Aorta (tissue), 5 donors: ENCODE measurements at places on chromosomes 7 and 10. TPM values are rescaled to one million over a fixed set of nuclear protein-coding genes. Genes with fewer than 3 reads are reported as not detected.

Gene TYW1
- total RNA-seq: 15.9 TPM

Gene AEBP1
- total RNA-seq: 856 TPM

DNA sequence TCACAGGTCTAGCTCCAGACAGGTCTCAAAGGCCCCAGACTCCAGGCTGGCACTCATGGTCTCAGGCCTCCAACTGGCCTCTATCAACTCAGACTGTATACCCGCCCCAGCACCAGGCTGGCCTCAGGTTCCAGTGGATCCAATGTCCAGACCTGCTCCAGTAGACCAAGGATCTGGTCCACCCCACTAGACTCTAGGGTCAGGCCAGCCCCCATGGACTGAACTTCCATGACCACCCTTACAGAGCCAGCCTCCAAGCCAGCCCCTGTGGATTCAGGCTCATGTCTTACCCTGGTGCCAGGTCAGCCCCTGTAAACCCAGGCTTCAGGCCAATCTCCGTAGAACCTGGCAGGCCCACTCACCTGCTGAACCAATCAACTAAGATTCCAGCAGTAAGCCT is 16.8 kb upstream of the GNAT3 start:
- DNase-seq: no peak

- no peak for DNase-seq
Observed at GRCh38 chr10:118332236-118332635, 9.9 kb downstream of the FAM204A start.

- no peak for DNase-seq
Observed at GRCh38 chr10:124088915-124089314, 4.5 kb downstream of the CHST15 start.
